RPMI8226 (cell line): ENCODE measurements at places on chromosomes 13 and 19.

DNA sequence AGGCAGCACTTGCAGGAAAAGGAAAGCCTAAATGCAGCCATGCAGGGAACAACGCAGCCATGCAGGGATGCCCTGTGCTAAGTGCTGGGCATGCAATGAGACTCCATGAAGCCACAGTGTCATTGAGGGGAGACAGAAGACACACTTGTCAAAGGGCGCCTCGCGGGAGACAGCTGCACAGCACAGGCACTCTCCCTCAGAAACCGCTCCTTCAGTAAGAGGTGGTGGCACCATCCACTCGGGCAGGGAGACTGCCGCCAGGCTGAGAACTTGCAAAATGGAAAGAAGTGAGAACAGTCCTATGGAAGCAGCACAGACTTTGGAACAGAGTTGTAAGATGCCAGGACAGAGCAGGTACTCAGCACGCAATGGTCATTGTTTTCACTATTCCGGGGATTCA lies 51.1 kb downstream of the GGACT start:
- DNase-seq, result no peak

GRCh38 chr19:32415246-32415645 lies 9.7 kb downstream of the DPY19L3 start:
- DNase-seq, result no peak

DNA sequence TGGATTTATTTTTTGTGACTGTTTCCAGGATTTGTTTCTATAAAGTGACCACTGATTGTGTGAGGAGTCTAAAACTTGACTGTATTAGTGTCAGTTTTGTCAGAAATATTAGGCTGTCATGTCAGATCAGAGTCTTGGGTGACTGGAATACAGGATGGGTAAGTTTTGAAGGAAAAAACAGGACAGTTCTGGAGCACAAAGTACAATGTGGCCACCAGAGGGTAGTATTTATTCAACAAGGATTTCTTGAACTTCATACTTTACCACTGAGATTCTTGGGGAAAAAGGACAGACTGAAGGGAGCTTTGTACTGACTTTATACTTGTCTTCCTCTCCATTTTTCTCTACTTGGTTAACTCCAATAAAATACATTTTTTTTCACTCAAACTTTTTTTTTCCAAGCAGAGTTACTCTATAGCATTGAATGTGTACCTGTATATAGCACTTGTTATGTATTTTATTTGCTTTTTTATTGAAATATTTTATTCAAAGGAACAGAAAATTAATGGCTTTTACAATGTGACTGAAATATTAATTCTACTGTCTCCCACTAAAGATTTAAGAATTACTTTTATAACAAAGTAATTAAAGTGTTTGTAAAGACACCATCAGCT lies 51.1 kb downstream of the LMO7 start:
- DNase-seq, result no peak

- no peak for DNase-seq
Measured at GRCh38 chr19:54287456-54287855, 6.5 kb upstream of the LILRB2 start.
